Stimulated activated naive CD8-positive, alpha-beta T cell treated with anti-CD3 and anti-CD28 coated beads, Interleukin-15, amount 100 ng/mL, for 72 hours (primary cell): ENCODE measurements at places on chromosomes 5 and 9.

- DNase-seq: no peak
Observed at GRCh38 chr9:101165131-101165530, 136.6 kb downstream of the PLPPR1 start.

GRCh38 chr5:146884066-146884626 lies 5.6 kb upstream of the PPP2R2B start:
- no peak for DNase-seq

GRCh38 chr5:43315682-43316081 lies 2.5 kb upstream of the HMGCS1 start:
- peak; percentile 46 for DNase-seq

- DNase-seq: no peak
Observed at GRCh38 chr9:134063571-134064450, 4.0 kb downstream of the BRD3 start.

- DNase-seq: no peak
Observed at GRCh38 chr5:62431735-62432620, 19.4 kb downstream of the IPO11 start.

DNA sequence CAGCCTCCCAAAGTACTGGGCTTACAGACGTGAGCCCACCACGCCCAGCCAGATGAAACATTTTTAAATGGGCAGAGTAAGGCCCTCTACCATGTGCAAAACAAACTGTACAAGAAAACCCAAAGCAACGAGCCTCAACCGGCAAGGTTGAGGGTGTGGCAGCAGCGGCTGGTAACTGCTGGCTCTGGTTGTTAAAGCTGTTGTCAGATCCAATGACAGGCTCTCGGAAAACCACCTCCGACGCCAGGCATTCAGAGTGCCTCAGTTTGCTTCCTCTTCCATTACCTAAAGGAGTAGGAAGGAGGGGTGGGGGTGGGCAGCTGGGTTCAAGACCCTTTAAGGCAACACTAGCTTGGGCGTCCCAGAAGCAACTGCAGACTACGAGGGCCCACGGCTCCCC lies 2.4 kb upstream of the ASB6 start:
- DNase-seq: no peak

DNA sequence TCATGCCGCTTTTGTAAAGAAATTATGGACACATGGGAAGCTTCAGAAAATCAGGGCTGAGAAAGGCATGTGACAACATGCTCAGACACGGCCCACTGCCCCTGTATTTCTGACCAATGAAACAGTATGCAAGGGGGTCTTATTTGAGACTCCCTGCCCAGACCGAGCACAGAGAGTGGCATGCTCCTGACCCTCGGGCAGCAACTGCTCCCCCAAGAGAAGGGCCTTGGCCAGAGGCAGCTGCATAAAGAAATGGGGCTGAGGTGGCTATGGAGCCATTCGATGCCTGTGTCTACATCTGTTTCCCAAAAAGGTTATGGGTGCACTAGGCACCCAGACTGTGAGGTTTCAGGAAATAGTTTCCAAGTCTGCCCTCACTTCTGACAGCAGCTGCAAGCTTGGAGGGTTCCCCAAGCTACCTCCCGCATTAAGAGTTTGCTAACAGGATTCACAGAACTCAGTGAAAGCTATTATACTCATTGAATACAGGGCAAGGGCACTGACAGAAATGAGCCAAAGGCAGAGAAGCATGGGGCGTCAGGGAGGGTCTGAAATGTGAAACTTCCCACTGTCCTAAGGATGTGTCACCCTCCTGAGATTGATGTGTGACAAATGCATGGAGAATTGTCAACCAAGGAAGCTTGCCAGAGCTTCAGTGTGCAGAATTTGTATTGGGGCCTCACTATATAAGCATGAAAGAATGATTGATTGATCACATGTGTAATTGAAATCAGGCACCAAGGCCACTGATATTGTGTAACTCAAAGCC lies 94.3 kb downstream of the DAP start:
- DNase-seq: no peak

DNA sequence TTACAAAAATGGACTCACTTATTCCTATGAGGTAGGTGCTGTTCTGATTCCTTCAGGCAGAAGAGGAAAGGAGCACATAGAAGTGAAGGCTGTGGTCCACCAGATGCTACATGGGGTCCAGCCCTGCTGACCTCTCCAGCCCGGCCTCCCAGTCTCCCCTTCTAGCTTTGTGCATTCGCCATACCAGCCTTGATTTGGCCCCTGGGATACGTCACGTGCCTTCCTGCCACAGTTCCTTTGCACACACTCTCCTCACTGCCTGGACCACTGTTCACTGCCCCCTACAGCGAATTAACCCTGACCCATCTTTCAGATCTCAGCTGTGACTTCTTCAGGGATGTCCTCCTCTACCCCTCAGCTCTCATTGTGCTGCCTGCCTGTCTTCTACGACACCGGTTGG lies 32.6 kb downstream of the FGF1 start:
- DNase-seq: no peak

DNA sequence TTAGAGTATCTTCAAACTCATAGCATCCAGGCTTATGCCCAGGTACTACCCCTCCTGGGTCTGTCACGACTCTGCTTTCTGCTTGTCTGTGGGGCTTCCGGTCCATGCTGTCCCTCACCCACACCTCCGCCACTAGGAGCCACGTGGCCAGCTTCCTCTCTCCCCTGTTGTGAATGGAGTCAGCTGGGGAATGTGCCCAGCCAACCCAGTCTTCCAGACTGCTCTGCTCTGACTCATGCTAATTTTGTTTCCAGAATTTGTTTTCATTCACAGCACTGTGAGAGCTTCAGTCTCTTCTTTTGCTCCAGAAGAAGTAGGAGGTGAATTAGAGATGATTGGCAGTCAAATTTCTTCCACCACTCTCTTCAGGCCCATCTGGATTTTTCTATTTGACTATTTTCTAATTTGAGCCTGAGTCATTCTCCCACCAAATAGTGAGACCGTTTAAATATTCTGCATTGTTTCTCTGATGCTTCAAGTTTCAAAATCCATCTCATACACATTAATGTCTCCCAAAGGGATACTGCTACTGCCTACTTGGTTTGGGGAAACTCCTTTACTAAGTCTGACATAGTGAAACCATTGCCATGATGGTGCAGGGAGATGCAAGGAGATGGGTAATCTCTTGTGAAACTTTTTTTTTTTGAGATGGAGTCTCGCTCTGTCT lies 424.1 kb upstream of the KIF2A start:
- DNase-seq: no peak

DNA sequence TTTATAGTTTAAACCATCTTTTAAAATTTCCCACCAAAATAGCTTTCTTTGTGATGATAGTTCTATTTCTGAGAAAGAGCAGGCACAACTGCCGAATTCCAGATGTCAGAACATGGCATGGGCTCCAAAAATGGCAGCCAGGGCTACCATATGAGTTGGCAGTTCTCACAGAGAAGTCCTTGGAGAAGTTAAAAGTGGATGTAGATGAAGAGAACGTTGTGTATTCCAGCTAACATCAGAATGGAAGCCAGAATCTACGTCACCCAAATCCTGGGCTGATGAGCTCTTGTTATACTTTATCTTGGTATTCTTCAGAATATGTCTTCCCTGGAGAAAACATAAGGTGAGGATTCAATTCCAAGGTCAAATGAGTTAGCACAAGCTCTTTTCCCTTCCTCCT lies 66.9 kb upstream of the BASP1 start:
- no peak for DNase-seq

DNA sequence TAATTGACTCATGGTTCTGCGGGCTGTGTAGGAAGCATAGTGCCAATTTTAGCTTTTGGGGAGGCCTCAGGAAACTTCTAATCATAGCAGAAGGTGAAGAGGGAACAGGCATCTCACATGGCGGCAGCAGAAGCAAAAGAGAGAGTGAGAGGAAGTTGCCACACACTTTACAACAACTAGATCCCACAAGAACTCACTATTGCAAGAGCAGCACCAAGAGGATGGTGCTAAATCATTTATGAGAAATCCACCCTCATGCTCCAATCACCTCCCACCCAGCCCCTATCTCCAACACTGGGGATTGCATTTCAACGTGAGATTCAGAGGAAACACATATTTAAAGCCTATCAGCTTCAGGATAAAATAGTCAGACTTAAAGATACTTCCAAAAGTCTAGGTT lies 36.1 kb upstream of the LPAR1 start:
- DNase-seq: no peak
